ENCODE measurements at places on chromosomes 16 and 17.
A peak's percentile ranks its signal among the peaks of the same experiment; 100 is the strongest.

DNA sequence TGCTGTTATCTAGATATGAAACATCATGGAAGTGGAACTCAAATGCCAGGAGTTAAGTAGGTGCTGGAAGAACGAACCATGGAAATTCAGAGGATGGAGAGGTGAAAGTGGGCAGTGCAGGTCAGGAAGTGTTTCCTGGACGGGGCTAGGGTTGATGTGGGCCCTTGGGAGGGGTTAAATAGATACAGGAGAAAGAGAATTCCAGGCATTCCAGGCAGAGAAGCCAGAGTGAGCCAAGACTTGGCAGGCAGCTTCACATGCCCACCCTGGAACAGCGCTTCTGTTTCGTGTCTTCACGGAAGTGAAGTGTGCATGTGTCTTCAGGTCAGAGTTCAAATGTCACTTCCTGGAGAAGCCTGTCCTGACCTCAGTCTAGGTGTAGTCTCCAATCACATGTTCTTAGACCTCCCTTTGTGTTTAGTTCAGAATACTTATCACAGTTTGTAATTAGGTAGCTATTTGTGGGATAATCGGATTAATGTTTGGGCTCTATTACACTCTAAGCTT lies 41.3 kb downstream of the GP2 start:
- DNase-seq = no peak

GRCh38 chr17:45226576-45226975 lies 4.9 kb downstream of the FMNL1 start:
- DNase-seq = no peak

- no peak for DNase-seq
Measured at GRCh38 chr16:82094942-82095540, 60.0 kb downstream of the HSD17B2 start.

- DNase-seq = no peak
Measured at GRCh38 chr16:51222016-51222415, 70.9 kb upstream of the SALL1 start.

- no peak for DNase-seq
Measured at GRCh38 chr16:31118223-31119155, 1.0 kb downstream of the KAT8 start.

GRCh38 chr17:58560511-58560910 lies 46.1 kb upstream of the MTMR4 start:
- DNase-seq = no peak

- no peak for DNase-seq
Measured at GRCh38 chr16:54926166-54926838, 4.4 kb upstream of the IRX5 start.

DNA sequence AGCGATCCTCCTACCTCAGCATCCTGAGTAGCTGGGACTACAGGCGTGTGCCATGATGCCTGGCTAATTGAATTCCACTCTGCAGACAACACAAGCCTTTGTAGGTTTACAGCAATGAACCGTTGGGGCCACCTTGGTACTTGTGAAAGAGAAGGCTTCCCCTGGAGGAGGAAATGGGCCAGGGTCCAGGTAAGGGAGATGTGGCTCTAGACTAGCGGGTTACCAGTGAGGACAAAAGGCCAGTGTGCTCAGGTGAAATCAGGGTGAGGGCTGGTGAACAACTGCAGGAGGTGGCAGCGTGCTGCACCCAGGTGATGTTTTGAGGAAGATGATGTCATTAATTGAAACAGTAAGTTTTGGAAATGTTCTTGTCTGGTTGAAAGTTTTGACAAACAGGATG lies 6.7 kb downstream of the SDR42E1 start:
- DNase-seq = no peak

DNA sequence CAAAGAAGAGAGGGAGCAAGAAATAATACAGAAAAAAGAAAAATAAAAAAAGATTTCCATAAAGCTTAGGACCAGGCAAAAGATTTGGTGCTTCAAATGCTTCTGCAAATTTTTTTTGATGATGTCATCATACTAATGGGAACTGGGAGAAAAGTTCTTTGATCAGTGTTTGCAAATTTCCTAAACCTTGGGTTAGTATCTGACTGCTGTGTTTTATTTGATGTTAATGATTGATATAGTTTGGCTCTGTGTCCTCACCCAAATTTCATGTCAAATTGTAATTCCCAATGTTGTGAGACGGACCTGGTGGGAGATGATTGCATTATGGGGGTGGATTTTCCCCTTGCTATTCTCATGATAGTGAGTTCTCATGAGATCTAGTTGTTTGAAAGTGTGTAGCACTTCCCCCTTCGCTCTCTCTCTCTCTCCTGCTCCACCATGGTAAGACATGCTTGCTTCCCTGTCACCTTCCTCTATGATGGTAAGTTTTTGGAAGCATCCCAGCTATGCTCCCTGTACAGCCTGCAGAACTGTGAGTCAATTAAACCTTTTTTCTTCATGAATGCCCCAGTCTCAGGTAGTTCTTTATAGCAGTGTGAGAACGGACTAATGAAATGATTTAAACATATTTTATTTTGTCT lies 72.6 kb downstream of the TMEM100 start:
- no peak for DNase-seq

DNA sequence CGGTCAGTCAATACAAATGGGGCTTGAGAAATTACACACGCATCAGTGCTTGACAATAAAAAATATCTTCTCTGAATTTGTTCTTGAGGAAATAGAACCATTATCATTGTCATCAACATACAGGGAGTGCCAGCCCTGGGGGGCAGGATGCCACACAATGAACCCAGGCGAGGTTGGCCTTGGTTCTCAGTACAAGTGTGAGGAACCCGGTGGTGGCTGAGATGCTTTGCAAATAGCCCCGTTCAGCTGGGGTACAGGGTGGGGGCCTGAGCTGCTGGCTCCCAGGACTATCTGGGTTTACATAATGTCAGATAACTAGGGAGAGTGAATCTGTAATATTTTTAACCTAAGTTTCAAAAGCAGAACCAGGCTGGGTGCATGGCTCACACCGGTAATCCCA lies 112.8 kb upstream of the CDC42EP4 start:
- DNase-seq = no peak

GRCh38 chr16:50548125-50548908 lies at the start of gene NKD1:
Gene NKD1, plus strand, starts transcription at chr16:50548396. Its CDS starts 158 bp downstream, at chr16:50548554.
- DNase-seq = peak; percentile 61

- DNase-seq = no peak
Measured at GRCh38 chr17:1431631-1432104, 24.4 kb downstream of the CRK start.

GRCh38 chr16:30482366-30482765 lies 9.8 kb downstream of the ITGAL start:
- DNase-seq = no peak

DNA sequence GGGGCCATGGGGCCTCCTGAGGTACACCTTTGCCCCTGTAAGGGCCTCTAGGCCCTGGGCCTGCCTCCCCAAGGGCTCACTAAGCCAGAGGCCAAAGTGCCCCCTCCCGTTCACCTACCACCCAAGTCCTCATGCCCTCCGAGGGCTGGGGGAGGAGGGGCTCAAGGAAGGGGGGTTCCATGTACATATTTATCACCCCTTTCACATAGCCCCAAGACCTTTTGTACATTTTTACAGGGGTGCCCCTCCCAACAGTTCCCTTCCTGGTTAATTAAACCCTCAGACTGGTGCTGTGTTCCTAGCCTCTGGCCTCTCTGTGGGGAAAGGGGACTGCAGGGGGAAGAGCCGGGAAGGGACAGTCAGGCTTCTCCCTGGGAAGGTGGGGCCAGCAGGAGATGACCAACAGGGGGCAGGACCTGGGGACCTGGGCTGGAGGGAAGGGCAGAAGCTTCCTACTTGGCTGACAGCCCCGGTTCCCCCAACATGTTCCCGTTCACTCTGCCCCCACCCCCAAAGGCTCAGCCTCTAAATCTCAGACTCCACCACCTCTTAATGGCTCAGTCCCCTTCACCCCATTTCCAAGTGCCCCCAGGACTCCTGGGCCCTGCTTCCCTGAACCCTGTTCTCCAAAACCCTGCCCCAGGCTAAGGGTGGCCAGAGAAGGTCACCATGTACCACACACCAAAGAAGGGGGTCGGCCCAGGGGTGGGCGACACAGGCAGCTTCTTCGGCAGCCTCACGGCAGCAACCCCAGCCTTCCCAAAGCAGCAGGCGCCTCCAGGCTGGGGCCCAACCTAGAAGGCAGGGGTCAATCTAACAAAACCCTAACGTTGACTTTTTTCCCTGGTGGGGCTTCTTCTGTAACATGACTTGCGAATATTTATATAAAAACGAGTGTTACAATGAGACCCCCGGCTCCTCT lies 11.9 kb downstream of the FBRS start:
- DNase-seq = no peak

- DNase-seq = no peak
Measured at GRCh38 chr17:44770166-44770925, 11.6 kb downstream of the ADAM11 start.

DNA sequence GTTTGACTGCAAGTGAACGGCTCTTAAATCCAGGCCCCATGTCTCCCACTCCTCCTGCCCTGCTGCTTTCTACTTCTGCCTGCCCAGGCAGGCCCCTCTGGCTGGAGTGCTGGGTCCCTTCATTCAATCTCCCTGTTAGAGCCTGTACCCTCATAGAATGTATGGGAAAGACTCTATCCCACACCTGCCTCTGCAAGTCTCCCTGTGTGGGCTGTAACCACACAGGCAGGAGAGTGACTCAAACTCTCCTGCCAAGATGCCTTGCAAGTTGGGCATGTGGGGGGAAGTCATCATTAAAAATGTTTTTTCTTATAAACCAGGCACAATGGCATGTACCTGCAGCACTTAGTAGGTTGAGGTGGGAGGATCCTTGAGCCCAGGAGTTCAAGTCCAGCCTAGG lies 77.5 kb downstream of the PLXDC1 start:
- no peak for DNase-seq

- DNase-seq = no peak
Measured at GRCh38 chr16:15928261-15929104, 20.9 kb upstream of the ABCC1 start.

DNA sequence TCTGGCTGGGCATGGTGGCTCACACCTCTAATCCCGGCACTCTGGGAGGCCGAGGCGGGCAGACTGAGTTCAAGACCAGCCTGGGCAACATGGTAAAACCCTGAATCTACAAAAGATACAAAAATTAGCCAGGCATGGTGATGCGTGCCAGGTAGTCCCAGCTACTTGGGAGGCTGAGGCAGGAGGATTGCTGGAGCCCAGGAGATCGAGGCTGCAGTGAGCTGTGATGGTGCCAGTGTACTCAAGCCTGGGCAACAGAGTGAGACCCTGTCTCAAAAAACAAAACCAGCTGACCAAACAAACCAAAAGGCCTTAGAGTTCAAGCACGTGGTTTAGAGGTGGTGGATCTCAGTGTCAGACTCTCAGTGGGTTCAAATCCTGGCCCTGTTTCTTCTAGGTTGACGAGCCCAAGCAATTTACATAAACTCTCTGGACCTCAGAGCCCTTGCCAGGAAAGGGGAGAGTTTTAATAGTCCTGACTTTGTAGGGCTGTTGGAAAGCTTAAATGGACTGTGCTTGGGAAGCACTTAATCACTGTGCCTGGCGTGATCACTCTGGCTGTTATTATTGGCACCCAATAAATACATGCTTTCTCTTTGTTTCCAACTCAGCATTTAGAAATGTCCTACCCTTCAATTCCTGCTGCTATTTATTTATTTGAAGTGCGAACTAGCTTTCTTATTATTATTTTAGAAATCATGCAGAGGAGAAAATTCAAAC lies 44.7 kb downstream of the ABCC1 start:
- no peak for DNase-seq

- no peak for DNase-seq
Measured at GRCh38 chr16:74738113-74738541, 36.5 kb downstream of the FA2H start.

DNA sequence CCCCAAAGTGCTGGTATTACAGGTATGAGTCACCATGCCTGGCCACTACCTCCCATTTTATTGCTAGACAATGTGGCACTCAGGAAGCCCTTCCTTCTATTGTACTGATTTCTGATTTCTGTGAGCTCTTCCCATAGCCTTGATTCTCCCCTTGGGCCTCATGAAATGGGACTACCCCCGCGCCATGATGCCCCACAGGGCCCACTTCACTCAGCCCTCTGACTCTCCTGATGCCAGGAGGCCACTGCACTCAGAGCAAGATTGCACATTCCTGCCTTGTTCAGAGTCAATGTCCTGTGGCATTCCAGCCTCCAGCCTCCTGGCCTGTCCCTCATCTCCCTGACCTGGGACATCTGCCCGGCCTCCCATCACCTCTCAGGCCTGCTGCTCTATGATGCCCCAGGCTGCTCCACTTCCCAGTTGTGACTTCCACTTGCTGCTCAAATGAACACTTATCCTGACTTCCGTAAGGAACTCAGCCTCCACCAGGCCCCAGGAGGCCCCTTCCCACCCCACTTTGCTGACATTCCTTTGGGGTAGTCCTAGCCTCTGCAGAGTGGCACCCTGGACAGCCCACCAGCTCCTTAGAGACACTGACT lies 66.6 kb upstream of the KSR1 start:
- DNase-seq = no peak

DNA sequence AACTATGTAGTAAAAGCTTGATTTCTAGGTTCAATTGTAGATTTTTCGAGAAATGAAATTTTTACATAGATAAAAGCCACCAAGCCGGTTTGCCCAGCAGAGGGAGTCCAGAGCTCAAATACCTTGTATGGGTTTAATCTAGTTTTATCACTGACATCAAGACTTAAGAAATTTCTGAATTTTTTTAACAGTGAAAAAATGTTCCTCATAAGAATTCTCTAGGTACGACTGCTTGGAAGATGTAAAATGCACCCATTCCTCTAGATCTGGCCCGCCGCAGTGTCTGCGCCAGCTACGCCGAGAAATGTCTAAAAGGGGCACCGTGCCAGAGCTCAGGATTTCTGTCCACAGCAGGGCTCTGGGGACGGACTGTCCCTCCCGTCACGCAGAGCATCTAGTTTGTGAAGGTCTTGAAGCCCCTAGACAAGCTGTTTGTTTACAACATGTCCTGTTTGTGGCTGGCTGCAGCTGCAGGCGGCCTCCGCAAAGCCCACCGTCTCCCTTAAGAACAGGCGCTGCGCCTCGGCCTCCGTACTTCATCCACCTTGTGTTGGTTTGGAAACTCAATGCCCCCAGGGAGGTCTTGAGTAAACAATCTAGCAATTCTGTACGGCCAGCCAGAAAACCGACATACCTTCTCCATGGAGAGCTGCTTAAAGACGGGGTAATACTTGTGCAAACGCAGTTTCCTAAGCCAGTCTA lies 24.8 kb downstream of the MAP1LC3B start:
- no peak for DNase-seq

DNA sequence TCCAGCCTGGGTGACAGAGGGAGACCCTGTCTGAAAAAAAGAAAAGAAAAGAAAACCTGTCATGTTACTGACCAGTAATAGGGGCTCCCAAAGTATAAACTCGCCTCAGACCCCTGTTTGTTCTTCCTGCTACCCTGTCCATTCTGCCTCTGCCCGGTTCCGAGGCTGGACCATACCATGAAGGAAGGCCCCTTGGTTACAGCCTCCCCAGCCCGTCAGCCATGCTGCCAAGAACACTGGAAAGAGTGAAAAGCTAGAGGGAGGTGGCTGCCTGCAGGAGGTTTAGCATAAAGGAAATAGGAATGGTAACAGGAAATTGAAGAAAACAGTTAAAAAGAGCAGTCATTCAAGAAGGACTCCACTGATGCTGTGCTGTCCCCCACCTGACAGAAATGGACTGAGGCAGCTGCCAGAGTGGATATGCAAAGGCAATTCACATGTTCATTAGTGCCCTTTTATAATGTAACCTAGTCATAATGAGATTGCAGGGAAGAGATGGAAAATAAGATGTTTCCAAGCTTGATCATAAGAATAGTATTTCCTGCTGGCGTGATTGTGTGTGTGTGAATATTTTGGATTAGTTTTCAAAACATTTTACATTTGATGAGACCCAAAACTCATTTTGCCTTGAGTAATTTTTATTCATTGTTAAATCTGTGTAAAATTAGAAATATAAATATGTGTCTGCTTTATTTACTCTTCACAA lies 102.6 kb downstream of the GOSR1 start:
- no peak for DNase-seq

Measured in T-helper 17 cell (primary cell).